ENCODE measurements at places on chromosomes 1 and 21. TPM values are rescaled to one million over a fixed set of nuclear protein-coding genes. Genes with fewer than 3 reads are reported as not detected.

- DNase-seq = peak; percentile 46
Observed at GRCh38 chr1:58249737-58250586, 296.6 kb downstream of the OMA1 start.

KRTAP6-2 gene
- not detected for total RNA-seq

TACSTD2 gene
- 0.20 TPM for total RNA-seq

GRCh38 chr21:43919871-43920801, 55.1 kb downstream of the AGPAT3 start:
- DNase-seq = no peak

OR10J5 gene
- total RNA-seq = not detected

- DNase-seq = no peak
Observed at GRCh38 chr1:111054656-111055055, 85.2 kb downstream of the DRAM2 start.

DNA sequence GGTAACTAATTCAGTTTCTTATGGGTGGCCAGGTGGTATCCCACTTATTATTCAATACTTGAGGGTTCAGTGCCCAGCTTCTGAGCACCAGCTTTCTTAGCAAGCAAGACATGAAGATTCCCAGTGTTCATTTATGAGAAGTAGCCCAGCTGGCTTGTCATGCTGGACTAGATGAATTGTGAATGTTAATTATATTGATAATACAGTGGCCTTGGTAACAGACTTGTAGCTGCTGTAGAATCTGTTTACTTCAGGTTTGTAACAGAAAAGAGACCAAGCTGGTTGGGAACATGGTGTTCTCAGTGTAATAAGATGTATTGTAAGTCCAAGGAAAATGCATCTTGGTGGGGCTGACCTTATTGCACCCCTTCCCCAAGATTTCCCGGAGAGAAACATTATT, 10.1 kb downstream of the AHCYL1 start:
- DNase-seq = no peak

- DNase-seq = no peak
Observed at GRCh38 chr1:220219865-220220698, 52.2 kb downstream of the RAB3GAP2 start.

DNA sequence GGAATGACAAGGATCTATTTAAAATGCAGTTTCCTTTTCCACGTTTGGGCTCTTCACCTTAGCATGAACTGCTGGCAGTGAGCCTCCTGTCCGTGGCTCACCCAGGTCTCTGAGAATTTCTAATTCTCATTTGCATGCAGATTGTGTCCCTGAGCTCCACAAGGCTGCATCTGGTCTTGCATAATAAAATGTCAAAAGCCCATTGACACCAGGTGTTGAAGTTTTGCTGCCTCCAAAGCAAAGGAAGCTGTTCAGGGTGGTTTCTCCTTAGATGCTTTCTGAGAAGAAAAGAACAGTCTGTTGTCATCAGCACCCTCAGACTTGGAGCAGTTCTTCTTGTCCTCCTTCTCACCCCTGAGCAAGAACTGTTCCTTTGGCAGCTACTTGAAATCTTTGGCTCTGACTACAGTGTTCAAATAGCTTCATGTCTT, 433.1 kb upstream of the KAZN start:
- DNase-seq = peak; percentile 64

GRCh38 chr1:237431448-237431847, 389.5 kb downstream of the RYR2 start:
- DNase-seq = no peak

RHD gene
- 3.0 TPM for total RNA-seq

DNA sequence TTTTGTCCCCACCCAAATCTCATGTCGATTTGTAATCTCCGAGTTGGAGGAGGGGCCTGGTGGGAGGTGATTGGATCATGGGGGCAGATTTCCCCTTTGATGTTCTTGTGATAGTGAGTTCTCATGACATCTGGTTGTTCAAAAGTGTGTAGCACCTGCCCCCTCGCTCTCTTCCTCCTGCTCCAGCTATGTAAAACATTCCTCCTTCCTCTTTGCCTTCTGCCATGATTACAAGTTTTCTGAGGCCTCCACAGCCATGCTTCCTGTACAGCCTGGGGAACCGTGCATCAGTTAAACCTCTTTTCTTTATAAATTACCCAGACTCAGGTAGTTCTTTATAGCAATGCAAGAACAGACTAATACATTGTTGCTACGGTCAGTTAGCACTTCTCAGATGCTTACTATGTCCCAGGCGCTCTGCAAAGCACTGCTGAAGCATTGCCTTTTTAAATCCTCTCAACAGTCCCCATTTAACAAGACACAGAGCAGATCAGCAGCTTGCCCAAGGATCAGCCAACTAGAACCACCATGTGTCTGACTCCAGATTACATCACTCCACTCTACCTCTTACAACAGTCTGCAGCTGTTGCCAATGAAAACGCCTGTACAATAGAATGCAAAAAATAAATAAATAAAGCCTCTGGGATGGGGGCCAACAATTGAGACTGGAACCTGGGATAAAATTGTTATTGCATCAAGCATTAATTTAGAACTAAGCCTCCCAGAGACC, 52.4 kb upstream of the USP1 start:
- DNase-seq = no peak

- DNase-seq = no peak
Observed at GRCh38 chr1:192579010-192579738, 3.6 kb downstream of the RGS1 start.

GRCh38 chr21:32929633-32930038, 96.1 kb upstream of the OLIG2 start:
- DNase-seq = no peak

MASP2 gene
- not detected for total RNA-seq

DNA sequence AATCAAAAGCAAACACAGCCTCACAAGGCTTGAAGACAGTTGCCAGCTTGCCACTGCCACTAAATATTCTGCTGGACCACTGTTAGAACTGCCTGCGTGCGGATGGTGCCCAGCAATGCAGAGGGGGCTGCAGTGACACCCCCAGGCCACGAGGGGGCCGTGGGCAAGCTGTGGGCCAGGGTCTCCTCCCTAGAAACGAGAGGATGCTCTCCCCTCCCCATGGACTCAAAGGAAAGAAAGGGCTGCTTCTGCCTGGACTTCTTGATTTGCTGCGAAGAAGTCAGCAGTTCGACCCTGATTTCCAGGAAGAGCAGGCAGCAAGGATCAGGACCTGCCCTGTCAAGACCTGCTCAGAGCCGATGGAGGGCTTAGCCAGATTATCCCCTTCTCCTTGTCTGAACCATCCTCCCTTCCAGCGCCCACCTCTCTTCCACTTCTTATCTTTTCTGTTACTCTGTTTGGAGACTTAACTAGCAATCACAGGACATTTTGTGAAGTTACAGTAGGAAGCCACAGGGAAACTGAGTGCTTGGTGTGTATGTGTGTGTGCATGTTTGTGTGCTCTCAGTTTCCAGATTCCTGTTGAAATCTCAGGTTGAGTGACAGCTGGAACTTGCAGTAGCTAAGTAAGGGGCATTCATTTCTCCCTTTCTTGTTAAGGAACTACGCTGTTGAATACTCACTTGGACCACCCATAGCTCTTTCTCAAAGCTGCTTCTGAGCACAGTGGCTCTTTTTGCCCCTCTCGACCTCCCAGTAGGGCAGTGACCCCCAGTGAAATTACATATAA, 2.7 kb downstream of the MAN1C1 start:
- DNase-seq = peak; percentile 59

DNA sequence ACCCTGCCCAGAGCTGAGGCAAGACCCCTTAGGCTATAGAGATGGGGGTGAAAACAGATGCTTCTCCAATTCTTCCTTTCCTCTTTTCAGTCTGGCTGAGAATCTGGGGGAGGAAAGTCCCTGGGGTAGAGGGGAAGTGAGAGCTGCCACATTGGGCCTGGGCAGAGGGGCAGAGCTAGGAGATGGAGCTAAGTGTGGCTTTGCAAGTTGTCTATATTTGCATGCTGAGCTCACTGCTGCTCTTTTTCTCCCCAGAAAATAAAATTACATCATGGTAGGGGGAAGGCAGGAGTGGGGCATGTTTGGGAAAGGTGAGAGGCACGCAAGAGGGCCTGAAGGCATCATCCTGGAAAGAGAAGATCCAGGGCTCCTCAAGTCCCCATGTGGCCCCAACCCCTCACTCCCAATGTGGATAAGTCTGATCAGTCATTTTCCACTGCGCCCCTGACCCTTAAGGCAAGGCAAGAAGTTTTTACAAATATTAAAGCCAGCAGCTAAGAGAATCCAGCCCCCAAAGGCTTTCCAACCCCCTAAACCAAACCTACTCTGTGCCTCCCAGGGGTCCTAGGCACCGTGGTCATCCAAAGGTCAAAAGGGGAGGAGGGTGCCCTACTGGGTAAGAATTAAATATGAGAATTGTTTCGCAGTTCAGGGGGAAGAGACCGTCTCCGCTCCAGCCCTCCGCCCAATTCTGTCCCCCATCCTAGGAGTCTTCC, 500 bp upstream of the PEA15 start:
- DNase-seq = peak; percentile 18

C1orf87 gene
- total RNA-seq = 1.8 TPM

DNA sequence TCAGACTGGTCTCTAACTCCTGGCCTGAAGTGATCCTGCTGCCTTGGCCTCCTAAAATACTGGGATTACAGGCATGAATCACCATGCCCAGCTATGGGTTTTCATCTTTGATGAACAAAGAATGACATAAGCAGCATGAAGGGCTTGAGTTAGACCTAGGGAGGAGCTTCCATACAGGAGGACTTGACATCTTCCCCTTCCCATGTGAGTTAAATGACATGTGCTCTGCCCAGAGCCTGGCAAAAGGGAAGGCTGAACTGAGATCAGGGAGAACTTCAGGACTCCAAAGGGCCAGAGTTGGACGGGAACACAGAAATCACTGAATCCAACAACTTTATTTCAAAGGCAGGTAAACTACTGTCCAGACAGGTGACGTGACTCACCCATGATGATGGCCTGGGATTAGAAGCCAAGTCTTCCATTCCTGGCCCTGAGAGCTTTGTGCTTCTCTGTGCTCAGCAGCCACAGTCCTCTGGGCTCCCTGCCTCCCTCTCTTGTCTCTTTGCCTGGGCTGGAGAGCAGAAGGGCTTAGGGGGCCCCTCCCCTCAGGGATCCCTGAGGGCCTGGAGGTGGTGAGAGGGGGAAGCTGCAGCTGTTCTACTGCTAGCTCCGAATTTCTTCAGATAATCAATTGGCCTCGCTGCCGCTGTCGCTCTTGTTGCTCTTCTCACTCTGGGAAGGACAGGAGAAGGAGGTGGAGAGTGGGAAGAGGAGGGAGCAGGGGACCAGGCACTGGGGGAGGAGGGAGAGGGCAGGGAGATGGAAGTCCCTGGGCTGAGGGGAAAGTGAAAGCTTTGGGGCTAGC, 7.6 kb downstream of the NHLH1 start:
- no peak for DNase-seq

DNA sequence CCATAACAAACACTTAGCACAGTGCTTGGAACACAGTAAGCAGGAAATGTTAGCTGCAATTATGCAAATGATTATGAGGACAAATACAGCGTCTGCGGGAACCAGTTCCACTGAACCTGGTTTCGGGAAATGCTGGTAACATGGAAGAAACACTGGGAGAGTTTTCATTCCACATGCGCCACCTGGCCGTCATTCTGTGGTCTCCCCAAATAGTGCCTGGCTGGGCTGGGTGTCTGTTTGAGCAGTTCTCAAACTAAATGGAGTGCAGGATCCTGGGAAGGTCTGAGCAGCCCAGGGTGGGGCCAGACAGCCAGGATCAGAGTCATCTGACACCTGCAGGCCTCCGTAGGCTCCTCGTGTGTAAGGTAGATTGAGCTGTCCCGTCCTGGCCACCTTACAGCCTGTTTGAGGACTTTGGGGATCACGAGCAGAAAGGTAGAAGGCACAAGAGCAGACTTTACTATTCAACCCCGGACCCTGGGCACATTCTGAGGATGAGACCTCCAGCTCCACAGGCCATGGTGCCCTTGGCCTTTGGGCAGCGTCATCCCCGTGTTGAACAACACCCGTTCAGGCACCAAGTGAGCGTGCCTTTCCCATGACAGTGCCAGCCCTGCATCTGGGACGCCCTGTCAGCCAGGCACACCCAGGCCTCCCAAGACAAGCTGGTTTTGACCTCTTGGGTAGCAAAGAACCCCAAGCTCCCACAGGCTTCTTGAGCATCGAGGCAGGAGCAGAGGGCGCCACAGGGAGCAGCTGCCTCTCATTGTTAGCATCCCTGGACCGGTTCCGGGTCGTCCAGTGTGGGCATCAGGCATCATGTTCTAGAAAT, 101.9 kb downstream of the PRDM2 start:
- no peak for DNase-seq

DNA sequence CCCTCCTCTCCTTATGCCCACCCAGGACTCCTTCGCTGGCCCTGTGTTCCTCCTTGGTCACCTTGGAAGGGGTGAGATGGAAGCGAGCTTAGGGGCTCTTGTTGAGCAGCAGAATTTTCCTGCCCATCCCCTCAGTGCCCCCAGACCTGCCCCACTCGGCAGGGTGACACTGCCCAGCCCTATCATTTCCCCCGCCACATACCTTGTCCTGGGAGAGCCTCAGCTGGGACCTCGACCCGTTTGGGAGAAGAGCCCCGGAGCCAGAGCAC, 1.4 kb upstream of the FNDC5 start:
- no peak for DNase-seq

- DNase-seq = no peak
Observed at GRCh38 chr1:87046951-87047350, 132.5 kb downstream of the HS2ST1 start.

- no peak for DNase-seq
Observed at GRCh38 chr1:201405484-201405831, 6.3 kb upstream of the LAD1 start.

DNA sequence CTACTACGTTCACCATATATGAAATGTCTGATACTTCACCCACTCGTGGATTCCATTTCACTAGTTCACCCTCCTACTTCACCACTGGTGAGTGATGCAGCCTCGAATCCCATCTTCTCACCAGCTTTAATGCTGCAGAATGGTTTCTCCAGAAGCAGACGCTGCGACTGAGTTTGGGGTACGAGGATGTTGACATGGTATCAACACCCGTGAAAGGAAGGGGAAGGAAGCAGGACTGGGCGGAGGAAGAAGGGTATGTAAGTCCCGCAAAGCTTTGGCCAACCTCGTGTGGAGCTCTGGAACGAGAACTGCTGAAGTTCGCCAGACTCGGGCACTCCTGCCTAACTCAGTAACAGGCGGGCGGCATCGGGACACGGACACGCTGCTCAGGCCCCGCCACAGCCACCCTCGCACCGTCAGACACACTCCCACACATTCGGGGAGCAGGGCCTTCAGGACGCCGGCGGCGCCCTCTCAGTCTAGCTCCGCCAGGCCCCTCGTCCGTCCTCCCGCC, 833 bp upstream of the DIP2A start:
- DNase-seq = no peak
